SK-N-SH (cell line): ENCODE measurements at places on chromosomes 2 and 18.

- no peak for DNase-seq
Measured at GRCh38 chr18:5707586-5707985, 163.8 kb upstream of the EPB41L3 start.

DNA sequence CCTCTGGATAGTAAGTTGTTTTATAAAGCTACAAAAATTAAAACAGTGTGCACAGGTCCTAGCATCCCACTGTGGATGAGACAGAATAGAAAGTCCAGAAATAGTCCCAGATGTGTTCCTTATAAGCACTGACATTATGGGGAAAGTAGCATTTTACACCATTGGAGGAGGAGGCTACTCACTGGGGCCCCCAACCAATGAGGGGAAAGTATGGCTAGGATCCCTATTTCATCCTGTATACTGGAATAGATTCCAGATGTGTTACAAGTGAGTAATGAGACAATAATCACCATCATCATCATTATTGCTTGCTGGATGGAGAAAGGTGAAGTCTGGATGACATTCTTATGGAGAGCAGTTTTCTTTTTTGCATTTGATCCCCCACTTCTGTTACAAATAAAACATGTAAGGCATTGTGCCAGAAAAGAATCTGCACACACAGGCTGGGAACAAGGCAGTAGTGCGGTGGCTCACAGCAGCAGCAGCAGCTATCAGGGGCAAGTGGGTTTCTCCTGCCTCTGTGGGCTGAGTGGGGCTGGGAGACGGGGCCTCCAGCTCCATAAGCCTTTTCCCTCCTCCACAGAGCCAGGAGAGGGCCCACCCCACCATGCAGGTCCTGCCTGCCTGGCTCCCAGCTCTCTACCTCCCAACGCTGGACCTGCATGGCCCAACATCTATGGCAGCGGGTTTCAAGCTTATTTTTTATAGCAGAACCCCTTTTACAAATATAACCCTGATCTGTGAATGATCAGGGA, 5.0 kb downstream of the ARID5A start:
- DNase-seq = peak; percentile 33

DNA sequence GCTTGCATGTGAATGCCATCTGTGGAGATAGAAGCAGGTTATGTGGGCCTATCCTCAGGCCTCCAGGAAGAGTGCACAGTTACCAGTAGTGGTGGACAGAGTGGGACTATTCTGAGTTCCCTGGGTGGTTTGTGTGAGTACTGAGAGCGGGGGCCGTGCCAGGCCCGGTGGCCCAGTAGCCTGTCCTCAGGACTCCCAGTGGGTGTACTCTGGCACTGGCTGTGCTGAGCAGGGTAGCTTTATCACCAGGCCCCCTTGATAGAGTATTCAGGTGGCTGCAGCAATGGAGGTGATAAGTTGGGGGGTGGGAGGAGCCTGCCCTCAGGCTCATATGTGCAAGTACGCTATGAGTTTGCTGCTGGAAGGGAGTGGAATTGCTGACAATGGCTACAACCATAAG, 979.0 kb upstream of the PIK3C3 start:
- DNase-seq = no peak

GRCh38 chr18:33505798-33506197, 65.3 kb upstream of the CCDC178 start:
- DNase-seq = no peak

GRCh38 chr2:58769864-58770234, 528.7 kb upstream of the FANCL start:
- DNase-seq = no peak

GRCh38 chr2:126933711-126934091, 35.0 kb downstream of the TEX51 start:
- DNase-seq = no peak

- DNase-seq = no peak
Measured at GRCh38 chr2:16630463-16630862, 35.2 kb downstream of the CYRIA start.

GRCh38 chr2:126542247-126542646, 113.7 kb upstream of the GYPC start:
- no peak for DNase-seq

- DNase-seq = no peak
Measured at GRCh38 chr18:23970161-23971096, 44.1 kb upstream of the TTC39C start.

- DNase-seq = no peak
Measured at GRCh38 chr2:7825591-7826312, 856.1 kb upstream of the ID2 start.

- DNase-seq = no peak
Measured at GRCh38 chr2:148493822-148494563, 150.6 kb upstream of the EPC2 start.

DNA sequence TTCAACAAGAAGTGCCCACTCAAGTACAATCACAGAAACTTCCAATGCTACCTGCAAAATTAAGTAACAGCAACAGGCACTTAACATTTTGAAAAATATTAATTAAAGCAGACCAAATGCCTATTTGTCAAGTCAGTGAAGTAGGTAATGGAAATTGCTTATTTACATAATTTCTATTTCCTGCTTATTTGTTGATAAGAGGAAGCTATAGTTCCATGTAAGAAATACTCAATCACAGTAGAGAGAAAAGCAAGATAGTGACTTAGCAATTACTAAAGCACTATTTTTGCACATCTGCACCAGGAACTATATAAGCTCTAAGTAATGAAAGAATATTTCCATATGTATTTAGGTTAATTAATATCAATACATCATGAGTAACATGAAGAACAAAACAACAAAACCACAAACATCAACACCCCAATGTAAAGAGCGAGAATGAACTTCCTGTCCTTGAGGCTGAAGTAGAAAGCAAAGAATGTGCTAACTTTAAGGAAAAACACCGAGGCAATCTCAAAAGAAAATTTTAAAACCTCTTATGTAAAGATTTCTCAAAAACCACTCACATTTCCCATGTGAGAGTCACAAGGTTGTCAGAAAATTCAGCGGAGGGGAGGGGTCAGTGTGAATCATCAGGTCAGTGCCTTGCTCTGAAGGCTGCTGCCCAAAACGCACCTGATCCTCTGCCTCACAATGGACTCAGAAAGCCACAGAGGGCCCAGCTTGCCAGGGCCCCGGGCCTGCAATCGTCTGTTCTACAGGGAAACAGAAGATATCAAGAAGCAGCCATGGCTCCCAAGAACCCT, 12.5 kb downstream of the NPC1 start:
- DNase-seq = no peak

DNA sequence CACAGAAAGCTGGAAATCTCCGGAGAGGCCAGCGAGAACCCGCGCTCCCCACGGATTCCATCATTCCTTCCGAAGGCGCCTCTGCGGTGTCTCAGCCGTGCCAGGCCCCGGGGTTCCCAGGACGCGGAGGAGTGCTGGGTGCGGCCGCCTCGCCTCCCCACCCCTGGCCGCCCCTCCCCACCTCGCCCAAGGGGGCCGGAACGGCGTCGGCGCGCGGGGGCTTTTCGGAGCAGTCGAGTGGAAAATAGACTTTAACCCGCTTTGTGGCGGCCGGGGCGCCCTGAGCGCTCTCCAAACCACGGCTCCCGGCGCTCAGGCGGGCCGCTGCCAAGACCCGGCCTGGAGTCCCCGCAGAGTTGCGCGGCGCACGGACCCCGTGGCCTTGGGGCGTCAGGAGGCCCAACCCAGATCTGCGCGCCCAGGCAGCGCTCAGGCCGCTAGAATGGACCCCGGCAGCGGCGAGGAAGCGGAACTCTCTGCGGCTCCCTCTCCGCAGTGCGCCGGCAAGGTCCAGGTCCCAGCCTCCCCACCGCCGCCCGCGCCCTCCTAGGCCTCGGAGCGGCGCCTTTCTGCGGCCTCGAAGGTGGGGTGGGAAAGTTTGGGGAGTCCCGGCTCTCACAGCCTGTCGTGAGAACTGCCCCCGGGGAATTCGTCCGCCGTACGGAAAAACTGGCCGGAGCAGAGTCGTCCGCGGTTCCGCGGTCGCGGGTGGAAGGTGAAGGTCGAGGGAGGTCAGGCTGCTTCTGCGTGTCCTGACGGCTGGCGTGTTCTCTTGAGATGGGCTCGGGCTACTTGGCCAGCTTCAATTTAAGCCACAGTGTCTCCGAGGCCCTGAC, 1.2 kb upstream of the EMX1 start:
- DNase-seq = peak; percentile 79

DNA sequence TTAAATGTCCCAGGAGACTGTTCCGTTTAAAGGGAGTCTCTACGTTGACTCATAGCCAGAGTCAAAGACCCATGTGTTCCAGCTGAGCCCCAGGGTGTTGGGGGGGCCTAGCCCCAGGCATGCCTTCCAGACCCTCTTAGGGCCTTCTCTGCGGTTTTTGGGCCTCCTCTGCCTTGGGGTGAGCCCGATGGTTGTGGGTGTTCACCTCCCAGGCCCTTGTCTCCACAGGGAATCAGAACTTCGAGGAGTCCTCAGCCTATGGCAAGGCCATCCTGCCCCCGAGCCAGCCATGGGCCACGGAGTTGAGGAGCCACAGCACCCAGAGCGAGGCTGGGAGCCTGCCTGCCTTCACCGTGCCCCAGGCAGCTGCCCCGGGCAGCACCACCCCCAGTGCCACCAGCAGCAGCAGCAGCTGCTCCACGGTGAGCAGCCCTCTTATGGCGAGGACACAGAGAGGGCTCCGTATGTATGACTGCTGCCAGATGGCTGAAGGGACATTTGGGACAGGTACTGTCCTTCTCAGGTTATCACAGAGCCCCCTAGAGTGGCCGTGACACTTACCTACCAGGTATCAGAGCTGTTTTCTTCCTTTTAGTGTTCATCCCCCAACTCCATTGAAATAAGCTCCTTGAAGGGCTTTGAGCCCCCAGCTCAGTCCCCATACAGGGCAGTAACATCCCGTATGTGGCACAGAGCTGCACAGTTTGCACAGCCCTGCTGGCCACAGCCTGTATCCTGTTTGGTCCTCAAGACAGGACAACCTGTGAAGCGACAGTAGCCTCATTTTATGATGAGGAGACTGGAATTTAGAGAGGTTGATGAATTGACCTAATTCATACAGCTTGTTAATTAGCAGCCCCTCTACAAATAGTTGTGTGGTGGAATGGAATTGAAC, 80.7 kb downstream of the EPAS1 start:
- no peak for DNase-seq

- DNase-seq = no peak
Measured at GRCh38 chr2:8171608-8172007, 510.2 kb upstream of the ID2 start.

DNA sequence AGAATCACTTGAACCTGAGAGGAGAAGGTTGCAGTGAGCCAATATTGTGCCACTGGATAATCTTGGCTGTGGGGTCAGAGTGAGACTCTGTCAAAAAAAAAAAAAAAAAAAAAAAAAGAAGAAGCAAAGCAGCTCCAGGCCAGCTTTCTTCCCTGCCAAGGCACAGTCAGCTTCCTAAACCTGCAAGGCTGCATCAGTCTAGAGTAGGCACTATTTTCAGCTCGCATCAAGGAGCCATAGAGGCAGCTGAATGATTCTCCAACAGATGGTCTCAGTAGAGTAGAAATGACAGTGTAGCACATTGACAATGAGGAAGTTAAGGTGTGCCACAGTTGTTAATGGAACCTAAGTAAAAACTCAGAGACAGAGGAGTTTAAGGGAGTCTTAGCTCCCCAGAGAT, 35.6 kb downstream of the BMP10 start:
- DNase-seq = no peak
